ENCODE measurements at places on chromosomes 7 and 10.

- no peak for DNase-seq
These were observed 336.3 kb upstream of the MAGI2 start for GRCh38 chr7:79789584-79790345.

DNA sequence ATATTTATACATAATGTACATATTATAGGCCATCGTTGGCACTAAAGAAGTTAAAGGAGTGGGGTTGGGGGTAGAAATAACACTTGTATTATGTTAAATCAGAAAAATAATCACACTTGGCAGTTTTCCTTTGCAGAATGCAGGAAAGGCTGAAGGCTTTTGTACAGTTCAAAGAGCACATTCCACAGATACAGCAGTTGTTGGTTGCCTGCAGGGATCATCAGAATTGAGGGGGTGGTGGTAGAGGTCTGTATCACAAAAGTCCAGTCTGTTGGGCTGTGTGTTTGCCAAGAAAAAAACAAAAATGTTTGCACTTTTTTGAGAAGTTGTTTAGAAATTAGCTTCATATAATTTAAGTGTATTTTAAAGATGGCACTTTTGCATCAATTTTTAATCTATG is 231.8 kb upstream of the FOXP2 start:
- no peak for DNase-seq

GRCh38 chr7:7236041-7236440 is 53.7 kb downstream of the C1GALT1 start:
- no peak for DNase-seq

GRCh38 chr7:138665249-138665648 is 35.9 kb downstream of the SVOPL start:
- peak; percentile 30 for DNase-seq

GRCh38 chr10:71087622-71088021 is 124.7 kb upstream of the UNC5B start:
- no peak for DNase-seq

GRCh38 chr7:151971829-151972228 is 15.6 kb downstream of the GALNTL5 start:
- no peak for DNase-seq

DNA sequence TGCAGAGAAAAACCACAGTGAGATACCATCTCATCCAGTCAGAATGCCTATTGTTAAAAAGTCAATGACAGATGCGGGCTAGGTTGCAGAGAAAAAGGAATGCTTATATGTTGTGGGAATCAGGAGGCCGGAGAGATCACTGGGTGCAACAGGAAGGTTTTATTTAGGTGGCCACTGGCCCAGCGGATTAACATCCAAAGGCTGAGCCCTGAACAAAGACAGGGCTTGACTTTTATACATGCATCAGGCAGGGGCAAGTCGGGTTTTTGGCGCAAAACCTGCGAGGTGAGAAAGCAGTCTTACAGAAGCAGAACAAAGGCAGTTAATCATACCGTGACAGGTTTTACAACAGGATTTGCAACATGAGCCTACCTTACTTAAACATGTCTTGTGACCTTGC is 620 bp downstream of the ZNF117 start:
- no peak for DNase-seq

DNA sequence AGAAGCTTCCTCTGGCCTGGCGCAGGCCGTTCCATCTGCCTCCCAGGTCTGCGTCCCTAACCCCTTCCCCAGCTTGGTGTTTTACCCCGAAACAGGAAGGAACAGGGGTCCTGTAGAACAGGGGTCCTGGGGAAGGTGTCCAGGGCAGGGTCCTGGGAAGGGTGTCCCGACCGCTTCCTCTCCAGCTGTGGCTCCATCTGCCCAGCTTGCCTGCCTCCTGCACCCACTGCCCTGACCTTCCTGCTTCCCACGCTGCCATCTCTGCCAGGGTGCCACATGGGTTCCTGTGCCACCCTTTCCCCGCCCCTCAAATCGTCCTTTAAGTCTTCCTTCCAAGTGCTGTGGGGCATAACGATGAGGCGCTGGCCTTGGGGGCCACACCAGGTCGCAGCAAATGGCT is 32.4 kb downstream of the WDR86 start:
- DNase-seq, result no peak

- DNase-seq, result no peak
These were observed 14.7 kb upstream of the NODAL start for GRCh38 chr10:70456164-70456563.

DNA sequence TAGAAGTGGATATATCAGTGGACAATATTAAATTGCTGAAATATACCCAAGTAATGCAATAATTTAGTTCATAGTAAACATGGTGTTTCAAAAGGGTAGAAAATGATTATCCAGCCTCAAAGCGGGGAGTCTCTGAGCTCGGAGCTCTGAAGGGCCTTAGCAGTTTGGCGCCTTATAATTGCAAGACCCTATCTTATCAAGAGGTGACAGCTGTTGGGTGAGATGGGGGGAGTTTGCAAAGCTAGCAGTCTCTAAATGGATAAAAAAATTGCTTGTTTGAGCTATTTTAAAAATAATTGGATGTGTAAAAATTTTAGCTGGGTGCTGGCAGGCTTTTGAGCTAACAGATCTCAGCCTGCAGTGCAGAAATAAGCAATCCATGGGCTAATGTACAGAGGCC is 219.2 kb downstream of the CCSER2 start:
- no peak for DNase-seq

GRCh38 chr7:96685353-96685752 is 24.3 kb downstream of the SEM1 start:
- DNase-seq, result no peak

DNA sequence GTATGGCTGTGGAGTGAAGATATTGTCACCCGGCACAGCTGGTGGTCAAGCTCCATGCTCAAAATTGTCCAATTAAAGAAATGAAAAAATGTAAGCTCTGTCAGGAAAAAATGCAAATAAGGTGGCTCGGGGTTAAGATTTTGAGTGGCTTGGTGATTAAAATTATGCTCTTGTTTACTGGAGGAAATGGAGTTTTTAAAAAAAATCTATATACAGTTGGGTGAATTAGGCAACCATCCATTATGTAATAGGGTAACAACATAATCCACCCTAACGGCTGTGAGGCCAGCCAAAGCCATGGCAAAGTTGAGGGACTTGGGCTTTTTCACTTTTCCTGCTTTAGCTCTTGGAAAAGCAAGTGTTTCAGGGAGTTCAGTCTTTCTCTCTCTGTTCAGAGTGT is 260.8 kb upstream of the HABP2 start:
- DNase-seq, result no peak

DNA sequence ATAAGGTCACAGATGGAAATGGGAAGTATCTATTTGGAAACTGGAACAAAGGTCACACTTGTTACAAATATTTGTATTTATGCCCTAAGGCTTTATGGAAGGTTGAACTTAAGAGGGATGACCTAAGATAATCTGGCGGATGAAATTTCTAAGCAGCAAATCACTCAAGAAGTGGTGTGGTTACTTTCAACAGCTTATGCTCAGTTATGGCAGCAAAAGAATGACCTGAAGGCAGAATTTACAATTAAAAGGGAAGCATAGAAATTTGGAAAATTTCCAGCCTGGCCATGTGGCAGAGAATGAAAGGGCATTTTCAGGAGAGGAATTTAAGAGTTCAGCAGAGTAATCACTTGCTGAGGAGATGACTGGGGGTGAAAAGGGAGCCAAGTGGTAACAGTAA is 95.8 kb upstream of the TNS3 start:
- DNase-seq, result no peak

DNA sequence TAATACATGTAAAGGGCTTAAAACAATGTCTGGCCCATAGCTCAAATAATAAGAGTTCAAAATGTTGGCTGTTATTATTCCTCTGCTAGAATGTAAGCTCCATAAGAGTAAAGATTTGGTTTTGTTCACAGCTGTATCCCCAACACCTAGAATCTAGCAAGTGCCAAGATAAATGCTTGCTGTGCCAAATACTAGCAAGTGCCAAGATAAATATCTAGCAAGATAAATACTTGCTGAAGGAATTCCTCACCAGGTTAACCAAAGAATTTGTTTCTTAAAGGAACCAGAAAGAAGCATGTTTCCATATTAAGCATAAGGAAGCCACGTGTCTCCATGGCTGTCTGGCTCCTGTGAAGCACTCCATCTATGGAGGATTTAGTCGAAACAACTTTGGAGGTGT is 235.2 kb upstream of the SP4 start:
- DNase-seq, result no peak

- peak; percentile 47 for DNase-seq
These were observed 562 bp downstream of the GRK5 start for GRCh38 chr10:119207713-119208552.

GRCh38 chr10:4607681-4608080 is 218.3 kb upstream of the AKR1E2 start:
- no peak for DNase-seq
